ENCODE measurements at places on chromosomes 2 and 18.

DNA sequence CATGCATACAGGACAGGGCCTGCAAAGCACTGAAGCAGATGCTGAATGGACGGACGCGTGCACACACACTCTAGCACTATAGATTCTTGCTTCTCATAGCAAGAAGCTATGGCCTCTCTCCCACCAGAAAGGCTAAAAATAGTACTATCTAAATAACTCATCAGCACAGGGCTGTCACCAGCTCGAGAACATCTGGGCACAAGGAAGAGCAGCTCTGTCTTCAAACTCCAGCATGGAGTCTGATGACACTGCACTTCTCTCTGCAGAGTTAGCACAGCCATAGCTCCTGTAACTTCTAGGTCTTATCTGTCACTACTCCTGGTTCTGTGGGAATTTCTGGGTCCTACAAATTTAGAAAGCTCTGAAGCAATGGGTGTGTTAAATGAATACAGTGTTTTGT is 123.5 kb downstream of the MYO5B start:
- no peak for DNase-seq

DNA sequence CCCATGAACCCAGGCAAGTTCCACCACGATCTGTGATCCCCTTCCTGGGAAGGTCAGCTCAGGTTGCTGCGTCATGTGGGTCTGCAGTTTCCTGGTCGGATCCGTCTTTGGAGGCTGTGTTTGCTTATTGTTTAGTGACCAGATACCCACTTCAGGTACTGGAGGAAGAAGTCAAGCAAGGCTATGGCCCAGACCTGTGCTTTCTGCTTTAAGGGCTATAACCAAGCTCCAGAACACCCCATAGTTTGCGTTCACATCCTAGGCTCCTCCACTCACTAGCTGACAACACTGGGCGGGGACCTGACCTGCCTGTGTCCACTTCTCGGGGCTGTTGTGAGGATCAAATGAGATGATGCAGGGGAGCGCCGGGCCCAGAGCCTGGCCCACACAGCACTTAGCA is 44.0 kb downstream of the MAL start:
- DNase-seq, result no peak

DNA sequence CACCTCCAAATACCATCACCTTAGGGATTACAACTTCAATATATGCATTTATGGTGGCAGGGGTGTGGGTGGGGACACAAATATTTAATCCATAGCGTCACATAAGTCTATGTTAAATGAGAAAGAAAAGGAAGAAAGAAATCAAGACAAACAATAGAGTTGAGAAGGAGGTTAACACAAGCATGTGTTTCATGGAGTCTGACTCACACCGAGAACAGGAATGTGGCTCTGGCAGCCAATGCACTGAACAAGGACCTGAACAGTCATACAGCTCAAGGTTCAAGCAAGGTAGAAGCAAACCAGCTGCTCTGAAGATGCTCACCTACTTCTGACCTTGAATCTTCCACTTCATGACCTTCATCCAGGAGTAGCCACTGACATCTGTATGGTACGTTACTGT is 36.2 kb upstream of the LPIN1 start:
- DNase-seq, result no peak

GRCh38 chr2:201194097-201194496 is 11.2 kb downstream of the CASP10 start:
- no peak for DNase-seq

DNA sequence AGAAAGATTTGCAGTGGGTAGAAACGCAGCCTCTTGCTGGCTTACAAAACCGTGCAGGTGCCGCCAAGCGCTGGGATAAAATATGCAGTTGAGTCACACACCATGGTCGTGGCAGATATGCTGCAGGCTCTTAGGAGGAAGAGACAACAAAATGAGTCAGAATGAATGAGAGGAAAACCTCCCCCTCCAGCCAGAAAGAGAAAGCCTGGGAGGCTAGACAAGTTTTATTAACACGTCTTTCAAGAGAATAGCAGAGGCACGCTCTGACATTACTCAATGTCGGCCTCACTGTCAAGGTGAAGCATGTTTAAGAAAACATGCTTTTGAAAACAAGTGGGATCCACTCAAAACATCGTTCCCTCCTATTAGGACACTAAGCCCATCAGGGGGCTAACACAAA is 37.1 kb upstream of the ZCCHC2 start:
- DNase-seq, result no peak

DNA sequence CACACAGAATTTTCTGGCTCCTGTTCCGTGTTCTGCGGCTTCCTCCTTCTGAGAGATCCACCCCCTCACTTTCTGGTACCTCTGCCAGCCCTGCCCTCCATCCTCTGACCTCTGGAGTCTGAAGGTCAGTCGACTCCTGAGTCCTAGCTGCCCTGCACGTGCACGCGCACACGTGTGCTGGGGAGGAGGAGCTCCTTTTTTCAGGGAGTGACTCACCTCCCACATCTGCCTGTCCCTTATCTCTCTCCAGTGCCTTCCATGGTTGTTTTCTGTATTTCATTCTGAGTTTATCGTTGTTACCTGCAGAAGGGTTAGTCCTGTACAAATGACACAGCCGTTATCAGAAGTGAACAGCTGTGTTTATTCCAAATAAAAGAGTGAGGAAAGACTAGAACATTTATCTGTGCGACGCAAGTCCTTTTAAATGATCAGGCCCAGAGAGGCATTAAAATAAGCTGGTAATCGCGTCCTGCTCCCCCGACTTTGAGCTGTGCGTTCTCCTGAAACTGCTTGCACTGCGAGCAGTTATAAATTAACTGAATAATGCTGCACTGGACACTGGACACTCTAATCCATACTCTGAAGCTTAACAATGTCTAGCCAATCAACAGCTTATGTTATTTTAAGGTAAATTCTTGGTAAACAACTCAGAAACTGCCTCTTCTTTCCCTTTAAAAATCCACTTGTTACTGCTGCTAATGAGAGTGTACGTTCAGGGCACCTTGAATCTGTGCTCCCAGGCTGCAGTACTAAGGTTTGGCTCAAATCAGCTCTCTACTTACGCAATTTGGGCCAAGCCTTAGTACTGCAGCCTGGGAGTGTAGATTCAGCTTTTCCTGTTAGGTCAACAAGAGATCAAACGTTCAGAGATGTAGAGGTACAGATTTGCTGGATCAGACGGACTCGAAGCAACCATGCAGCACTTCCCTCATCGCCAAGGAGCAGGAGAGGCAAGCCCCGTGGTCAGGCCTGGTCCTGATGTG is 72.5 kb downstream of the GALR1 start:
- DNase-seq, result no peak

DNA sequence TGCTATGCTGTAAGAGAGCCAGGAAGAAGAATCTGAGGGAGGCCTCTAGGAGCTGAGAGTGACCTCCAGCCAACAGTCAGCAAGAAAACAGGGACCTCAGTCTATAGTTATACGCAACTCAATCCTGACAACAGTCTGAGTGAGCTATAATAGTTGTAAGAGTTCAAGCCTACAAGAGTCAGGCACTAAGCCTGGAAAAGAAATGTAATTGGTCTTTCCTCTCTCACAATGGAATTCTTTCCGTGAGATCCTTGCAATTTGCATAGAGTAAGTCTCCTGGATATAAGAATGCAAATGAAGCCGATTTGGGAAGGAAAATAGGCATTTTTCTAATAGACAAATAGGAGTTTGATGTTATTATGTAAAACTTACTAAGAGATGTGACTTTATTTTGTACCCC is 1332.6 kb upstream of the CELF4 start:
- DNase-seq, result no peak

DNA sequence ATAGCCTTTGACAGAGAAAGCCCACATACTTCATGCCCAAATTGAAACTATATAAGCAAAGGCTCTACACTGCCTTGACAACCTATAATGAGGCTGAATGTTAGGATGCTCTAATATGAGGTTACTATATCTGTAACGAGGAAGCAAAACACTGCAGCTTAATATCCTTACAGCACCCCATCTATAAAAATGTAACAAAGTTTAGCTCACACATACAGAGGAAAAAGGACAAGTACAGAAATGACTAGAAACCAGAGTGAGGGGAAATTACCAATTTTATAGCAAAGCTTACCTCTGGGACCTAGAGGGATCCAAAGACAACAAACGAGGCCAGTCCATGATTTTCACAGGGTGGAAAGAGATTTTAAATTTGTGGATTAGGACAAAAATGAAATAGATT is 138.5 kb downstream of the COL4A4 start:
- no peak for DNase-seq

GRCh38 chr2:156322051-156322685 is 10.4 kb downstream of the NR4A2 start:
- no peak for DNase-seq
